ENCODE measurements at places on chromosomes 6 and 20.

DNA sequence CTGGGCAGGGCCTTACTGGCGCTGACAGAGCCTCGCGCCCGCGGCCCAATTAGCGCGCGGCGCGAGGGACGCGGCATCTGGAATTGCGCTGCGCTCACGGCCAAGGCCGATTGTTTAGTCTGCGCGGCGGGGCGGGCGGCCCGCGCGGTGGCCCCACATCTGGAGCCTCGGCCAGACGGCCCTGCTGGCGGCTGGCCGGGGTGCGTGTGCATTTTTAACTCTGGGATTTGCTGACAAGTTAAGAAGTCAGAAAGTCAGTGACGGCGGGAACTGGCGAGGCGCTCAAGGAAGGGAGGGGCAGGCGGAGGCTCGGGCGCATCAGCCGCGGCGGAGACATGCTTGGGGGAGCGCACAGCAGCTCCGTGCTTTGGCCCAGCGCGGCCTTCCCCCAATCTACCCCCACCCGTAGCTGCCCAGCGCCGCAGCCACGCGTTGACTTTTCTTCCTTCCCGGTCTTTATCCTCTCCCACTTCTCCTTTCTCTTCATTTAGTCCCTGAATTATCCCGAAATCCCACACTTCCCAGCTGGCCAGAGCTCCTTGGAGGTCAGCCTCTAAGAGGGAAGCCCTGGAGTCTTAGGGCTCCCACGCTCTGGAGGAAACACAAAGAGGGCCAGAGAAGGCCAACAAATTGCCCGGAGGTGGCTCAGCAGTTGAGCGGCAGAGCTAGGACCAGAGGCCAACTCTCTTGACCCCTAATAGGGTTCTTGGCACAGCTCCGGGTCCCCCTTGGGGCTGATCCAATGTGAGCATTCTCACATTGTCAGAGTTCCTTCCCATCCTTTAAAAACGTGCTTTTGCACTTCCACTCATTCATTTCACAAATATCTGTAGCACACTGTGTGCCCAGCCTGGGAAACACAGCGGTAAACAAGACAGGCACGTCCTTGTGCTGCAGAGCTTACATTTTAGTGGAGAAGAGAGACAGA is 40.8 kb upstream of the FOXP4 start:
- DNase-seq: no peak

DNA sequence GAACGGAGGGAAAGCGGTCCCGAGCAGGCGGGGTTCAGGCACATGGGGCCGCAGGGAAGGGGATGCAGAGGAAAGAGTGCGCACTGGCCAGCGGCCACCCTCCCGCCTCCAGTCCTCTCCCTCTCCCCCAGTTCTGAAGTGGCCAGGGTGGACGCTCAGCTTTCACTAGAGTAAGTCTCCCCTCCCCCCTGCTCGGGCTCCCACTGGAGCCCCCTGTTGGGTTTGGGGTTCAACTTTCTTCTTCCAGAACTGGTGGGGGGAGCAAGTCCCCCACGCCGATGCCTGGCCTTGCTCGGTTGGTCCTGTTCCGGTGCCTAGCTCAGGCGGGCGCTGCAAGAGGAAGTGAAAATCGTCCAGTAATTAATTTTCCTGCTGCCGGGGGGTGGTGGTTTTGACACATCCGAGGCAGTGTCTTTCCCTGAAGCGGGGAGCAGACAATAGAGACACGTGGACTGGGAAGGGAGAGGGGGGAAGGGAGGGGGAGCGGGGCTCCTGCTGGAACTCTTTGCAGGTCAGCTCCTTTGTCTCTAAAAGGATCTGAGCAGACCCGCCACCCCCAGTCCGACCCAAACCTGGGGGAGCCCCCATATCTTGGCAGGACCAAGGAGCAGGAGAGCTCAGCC is 824 bp upstream of the SCRT2 start:
- no peak for DNase-seq

- no peak for DNase-seq
These were observed 60.7 kb upstream of the LAMA2 start for GRCh38 chr6:128822271-128822670.

- DNase-seq: no peak
These were observed 228.6 kb downstream of the PREX1 start for GRCh38 chr20:48599106-48599747.

DNA sequence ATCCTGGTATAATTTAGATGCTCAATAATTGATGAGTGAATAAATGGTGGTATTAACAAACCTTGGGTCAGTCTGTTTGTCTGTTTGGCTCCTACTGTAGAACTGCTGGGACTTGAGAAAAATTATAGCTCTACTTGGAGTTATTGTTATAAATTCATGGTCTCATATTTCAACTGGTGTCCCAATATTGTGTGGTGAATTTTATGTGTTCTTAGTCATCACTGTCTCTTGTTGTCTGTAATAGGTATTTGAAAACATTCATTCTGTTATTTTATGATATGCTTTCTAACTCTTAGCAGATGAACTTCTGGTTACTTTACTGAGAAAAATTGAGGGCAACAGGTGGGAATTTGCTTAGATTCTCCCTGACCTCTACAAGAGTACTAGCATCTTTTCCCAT is 221.4 kb downstream of the CDKAL1 start:
- DNase-seq: no peak

DNA sequence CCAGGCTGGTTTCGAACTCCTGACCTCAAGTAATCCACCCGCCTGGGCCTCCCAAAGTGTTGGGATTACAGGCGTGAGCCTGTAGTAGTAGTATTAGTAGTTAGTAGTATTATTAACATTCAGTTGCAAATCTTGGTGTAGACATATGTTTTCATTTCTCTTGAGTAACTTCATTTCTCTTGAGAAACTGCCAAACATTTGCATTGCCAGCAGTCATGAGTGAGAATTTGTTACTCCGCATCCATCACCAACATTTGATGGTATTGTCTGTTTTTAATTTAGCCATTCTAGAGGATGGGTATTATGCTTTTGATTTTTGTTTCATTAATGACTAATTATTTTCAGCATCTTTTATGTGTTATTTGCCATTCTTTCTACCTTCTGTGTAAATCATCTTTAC is 1.5 kb upstream of the ERVFRD-1 start:
- DNase-seq: no peak

DNA sequence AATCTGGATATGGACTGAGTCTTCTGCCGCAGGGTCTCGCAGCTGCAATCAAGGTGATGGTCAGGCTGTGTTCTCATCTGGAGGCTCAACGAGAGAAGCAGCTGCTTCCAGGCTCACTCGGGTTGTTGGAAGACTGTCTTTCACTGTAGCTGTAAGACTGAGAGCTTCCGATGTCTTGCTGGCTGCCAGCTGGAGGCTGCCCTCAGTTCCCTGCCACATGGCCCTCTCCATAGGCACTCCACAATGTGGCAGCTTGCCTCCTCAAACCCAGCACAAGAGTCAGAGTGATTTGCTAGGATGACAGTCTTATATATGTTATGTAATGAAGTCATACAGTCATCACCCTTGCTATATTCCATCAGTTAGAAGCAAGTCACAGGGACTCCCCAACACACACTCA is 290.5 kb upstream of the CDYL start:
- DNase-seq: no peak

DNA sequence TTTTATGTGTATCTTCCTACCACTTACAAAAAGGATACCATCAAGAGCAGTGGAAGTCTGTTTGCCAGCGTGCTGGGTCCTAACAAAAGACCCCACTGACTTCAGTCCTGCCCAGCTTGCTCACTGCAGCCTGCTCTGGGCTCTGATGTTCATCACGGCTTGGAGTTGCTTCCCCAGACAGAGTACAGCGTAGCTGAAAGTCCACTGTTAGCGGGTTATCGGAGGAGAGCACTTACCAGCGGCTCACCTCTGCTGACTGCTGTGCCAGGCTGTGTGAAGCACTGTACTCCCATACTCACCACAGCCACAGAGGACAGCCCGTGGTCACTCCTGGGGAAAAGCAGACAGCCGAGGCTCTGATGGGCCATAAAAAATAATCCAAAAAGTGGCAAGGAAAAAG is 40.2 kb downstream of the CTCFL start:
- no peak for DNase-seq

DNA sequence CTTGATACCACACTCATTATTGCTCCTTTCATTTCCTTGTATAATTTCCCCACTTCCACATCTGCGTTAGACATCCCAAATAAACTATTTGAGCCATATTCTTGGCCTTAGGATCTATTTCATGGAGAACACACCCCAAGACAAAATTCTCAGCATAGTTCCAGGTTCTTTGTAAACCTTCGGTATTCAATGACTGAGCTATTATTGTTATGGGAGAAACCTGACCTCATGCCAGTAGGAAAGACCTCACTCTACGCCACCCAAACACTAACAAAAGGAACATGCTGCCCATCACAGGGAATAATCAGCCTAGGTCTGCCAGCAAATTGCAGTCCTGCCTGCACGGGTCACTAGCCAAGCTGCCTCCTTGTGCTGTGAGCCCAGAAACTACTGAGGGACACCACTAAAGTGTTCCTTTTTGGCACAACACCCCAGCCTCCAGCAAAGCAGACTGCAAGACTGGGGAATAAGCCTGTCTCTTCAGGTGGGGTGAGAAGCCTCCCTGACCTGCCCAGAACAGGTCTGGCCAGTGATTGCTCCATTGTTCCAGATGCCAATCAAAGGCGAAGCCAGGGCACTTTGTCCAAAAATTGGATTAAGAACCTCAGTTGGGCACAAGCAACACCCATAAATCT is 371.8 kb downstream of the MAFB start:
- no peak for DNase-seq

GRCh38 chr6:40477246-40478126 is 109.7 kb downstream of the LRFN2 start:
- no peak for DNase-seq

DNA sequence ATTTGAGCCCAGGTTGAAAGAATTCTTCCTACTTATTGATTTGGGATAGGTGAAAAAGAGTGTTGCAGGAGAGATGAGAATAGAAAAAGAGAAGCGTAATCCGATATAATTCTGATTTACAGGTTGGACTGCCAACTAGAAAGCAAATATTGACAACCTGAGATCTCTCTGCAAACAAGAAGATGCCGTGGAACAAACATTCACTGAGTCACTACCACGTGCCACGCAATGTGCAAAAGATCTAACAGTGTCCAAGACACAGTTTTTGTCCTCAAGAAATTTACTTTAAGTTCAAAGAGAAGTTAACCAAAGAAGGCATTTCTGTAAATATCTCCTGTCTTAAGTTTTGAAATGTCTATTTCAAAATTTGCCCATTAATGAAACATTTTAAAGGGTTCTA is 578.0 kb upstream of the ARID1B start:
- no peak for DNase-seq

- peak; percentile 74 for DNase-seq
These were observed 89.8 kb upstream of the PRSS16 start for GRCh38 chr6:27157459-27158315.

- no peak for DNase-seq
These were observed 122.6 kb downstream of the EDN3 start for GRCh38 chr20:59422872-59423544.

GRCh38 chr6:35443341-35444030 is 8.7 kb upstream of the FANCE start:
- DNase-seq: no peak

DNA sequence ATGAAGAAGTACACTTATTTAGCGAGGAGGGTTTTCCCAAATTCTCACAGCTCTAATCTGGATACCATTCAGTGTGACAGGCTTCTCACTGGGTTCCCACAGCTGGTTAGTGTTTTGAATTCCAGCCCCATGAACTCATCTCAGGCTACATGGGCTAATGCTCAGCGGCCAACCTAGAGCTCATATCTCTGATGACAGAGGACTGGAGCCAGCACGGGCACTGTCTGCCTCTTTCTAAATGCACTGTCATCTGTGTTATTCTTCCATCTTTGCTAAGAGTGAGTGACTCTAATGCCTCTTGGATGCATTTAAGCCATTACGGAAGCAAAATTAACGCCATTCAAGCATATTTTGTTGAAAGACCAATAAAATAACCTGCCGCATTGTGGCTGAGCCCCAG is 308.9 kb upstream of the JAG1 start:
- no peak for DNase-seq

GRCh38 chr6:3500262-3501014 is 43.6 kb upstream of the SLC22A23 start:
- no peak for DNase-seq

GRCh38 chr6:89640804-89641203 is 2.3 kb upstream of the LYRM2 start:
- no peak for DNase-seq

DNA sequence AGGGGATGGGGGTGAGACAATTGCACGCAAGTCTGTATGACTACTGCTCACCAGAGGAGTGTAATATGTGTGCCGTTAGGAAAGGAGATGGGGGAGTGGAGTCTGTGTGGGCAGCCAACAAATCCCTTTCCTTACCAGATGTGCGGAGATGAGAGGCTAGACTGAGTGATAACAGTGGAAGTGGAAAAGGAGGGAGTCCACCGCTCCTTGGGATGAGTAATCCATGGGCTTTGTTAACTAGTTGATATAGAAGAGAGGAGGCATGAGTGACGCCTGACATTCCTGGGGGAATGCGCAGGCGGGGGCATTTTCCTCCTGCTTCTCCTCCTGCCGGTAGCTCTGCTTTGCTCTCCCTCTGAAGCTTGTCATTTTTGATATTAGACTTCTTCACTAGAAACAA is 13.5 kb upstream of the SMIM26 start:
- no peak for DNase-seq

DNA sequence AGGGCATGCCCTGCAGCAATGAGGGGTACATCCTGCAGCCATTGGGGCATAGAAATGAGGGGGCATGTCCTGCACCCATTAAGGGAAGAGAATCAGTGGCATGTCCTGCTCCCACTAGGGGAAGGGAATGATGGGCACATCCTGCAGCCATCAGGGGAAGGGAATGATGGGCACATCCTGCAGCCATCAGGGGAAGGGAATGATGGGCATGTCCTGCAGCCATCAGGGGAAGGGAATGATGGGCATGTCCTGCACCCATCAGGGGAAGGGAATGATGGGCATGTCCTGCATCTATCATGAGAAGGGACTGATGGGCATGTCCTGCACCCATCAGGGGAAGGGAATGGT is 49.7 kb downstream of the PSMB1 start:
- no peak for DNase-seq

DNA sequence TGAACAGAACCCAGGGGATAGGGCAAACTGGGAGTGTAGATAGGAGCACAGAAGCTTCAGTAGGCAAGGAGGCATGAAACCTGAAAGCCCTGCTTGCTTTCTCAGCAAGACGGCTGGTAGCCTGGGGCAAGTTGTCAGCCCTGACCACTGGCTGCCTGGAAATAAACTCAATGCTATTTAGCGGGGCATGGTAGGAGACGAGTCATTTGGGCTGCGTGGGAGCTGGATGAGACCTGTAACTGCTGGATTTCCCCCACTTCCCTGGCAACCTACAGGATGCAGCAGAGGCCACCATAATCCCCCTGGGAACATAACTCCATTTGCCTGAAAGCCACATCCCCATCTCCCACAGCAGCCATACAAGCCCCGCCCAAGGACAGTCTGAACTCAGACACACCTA is 332.6 kb upstream of the TBX18 start:
- DNase-seq: no peak

GRCh38 chr6:127641905-127642304 is 64.9 kb downstream of the C6orf58 start:
- no peak for DNase-seq

GRCh38 chr6:154228521-154228905 is 128.1 kb downstream of the IPCEF1 start:
- DNase-seq: no peak

All from activated naive CD4-positive, alpha-beta T cell (primary cell).